ENCODE measurements at places on chromosomes 5 and 9.

- no peak for DNase-seq
These were observed 8.9 kb downstream of the SMIM23 start for GRCh38 chr5:171794470-171794960.

GRCh38 chr9:75754080-75754479, 136.4 kb upstream of the PCSK5 start:
- no peak for DNase-seq

GRCh38 chr9:84002344-84002743, 21.7 kb downstream of the RMI1 start:
- DNase-seq, result no peak

DNA sequence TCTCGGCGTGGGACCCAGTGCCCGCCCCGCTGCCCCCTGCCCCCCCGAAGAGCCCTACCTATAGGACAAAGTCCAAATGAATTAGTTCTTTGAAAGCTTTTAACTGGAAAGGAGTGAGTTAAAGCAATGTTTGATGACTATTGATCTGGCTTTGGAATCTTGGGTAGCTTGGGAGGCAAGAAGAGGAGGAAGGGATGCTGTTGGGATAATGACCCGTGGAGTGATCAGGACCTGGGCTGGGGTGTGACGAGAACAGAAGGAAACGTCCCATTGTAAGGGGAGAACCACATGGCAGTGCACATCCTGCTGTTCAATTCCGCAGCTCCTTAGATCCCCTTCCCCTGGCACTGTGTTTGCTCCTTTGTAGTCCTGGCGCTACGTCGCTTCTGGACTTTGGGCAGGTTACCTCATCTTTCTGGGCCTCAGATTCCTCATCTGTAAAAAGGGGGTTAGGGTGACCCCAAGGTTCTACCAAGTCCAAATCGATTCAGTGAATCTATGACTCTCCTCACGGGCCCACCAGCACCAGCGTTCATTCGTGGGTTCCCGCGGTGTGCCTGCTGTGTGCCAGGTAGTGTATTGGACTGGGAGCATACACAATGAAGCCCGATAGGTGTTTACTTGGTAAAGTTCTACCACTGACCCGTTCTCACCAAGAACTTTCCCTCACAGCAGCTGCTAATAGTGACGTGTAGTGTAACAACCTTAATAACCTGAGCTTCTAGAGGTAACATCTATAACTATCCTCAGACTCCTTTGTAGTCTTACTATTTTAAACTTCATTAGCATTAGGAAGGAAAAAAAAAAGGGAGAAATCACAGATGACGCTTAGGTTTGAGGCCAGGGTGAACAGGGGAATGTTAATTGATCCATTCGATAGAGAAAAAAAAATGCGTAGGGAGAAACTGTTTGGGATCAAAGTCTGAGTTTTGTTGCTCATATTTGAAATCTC, 1.1 kb upstream of the NADK2 start:
- DNase-seq, result no peak

DNA sequence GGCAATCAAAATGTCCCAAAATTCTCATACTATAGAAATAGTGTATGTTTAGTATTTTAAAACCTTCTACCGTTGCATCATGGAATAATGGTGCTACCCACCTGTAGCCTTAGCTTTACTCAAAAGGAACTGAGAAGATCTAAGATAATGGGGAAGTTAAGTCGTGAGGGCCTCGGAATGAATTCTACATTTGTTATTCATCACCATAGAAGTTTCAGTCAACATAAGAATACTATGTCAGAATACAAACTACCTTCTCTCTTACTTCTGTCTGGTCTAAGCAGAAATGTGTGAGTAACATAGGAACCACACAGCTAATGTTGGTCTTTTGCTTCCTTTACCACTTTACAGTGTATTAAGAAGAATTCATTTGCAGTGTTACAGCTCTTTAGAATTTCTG, 43.2 kb downstream of the RFK start:
- no peak for DNase-seq
